Thoracic aorta endothelial cell (primary cell): ENCODE measurements at places on chromosomes 2 and 18. TPM values are rescaled to one million over a fixed set of nuclear protein-coding genes. Genes with fewer than 3 reads are reported as not detected.

SP5 gene
- total RNA-seq, result not detected in 2 replicates

GALR1 gene
- not detected in 2 replicates for total RNA-seq

KYNU gene
- 0.43 TPM in 1 of 2 replicates, not detected in the other for total RNA-seq

SKOR2 gene
- not detected in 2 replicates for total RNA-seq

PRKAG3 gene
- not detected in 2 replicates for total RNA-seq

CLEC4F gene
- total RNA-seq, result not detected in 2 replicates
